ENCODE measurements at places on chromosomes 11 and 22.

DNA sequence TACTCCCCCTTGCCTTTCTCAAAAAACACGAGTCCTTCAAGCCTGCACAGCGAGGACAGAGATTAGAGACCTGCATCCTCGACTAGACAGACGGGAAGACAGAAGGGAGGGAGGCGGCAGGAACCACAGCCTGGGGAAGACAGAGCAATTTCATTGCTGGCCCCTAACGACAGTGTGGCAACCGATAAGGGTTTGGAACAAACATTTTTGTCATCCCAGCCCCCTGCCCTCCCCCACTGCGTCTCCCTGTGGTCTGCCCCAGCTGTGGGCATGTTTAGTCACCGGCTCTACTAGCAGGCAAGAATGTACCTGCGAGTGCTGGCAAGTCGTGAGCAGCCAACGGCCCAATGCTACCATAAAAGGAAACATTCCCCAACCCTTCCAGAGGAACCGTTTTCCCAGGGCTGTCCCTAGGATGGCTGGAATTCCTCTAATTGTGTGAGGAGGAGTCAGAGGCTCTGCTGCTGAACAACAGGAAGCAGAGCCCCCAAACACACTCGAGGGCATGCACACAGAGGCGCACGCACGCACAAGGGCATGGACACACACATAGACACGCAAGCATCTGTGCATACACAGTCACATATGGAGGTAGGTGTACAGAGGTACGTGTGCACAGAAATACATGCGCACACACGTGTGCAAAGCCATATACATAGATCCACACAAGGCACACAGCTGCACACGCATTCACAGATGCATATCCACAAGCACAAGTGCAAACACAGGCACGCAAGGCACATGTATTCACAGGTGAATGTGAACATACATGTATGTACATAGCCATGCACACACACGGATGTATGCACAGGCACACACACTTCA lies 58.3 kb downstream of the MYH9 start:
- peak overlapping the region; percentile 92 for H3K27ac ChIP-seq
- H3K36me3 ChIP-seq, result peaks cover 8% of the 10 kb centered on the region
- H3K27me3 ChIP-seq, result no peaks in the 10 kb centered on the region
- H3K4me1 ChIP-seq, result peaks cover 79% of the 10 kb centered on the region
- DNase-seq, result no peak

- no peaks in the 10 kb centered on the region for H3K27me3 ChIP-seq
- no peak overlapping the region for H3K27ac ChIP-seq
- no peak for DNase-seq
- peaks cover 12% of the 10 kb centered on the region for H3K36me3 ChIP-seq
- no peak overlapping the region for H3K4me3 ChIP-seq
These were observed 131.8 kb downstream of the SBF2 start for GRCh38 chr11:10162222-10162621.

DNA sequence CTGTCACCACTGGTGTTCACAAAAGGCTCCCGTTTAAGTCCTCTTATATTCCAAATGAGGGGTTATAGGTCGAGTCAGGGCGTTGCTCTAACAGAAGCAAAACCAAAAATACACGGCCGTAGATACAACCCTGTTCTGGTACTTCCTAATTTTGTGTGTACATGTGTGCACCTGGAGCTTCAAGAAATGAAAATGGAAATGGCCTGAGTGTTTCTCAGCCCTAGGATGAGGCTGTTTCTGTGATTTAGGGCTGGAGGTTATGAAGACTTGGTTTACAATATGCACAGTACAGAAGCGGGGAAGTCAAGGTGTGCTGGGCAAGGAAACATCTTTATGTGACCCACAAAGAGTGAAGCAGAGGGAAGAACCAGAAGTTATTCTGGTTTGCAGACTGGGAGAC lies 110.4 kb upstream of the OR4B1 start:
- no peaks in the 10 kb centered on the region for H3K36me3 ChIP-seq
- H3K4me1 ChIP-seq, result peaks cover 64% of the 10 kb centered on the region
- no peaks in the 10 kb centered on the region for H3K27me3 ChIP-seq
- DNase-seq, result peak; percentile 59
- peak overlapping the region; percentile 81 for H3K27ac ChIP-seq

DNA sequence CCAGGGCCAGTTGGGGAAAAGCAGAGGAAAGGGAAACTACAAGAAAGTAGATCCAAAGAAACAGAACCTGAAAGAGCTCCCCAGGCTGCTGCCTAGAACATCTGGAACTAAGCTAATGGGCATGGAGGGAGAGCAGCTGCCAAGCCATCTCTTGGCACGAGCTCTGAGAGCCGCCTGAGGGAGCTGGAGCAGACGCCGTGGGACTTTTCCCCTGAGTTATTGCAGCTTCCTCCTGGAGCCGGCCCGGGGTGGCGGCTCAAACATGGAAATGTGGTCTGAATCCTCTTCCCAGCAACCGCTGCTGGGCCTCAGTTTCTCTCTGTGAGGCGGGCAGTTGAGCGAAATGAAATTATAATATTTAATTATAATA lies 41.8 kb downstream of the LIF start:
- H3K4me1 ChIP-seq, result no peaks in the 10 kb centered on the region
- H3K36me3 ChIP-seq, result no peaks in the 10 kb centered on the region
- DNase-seq, result no peak
- H3K27me3 ChIP-seq, result no peaks in the 10 kb centered on the region
